Ascending aorta (tissue), 2 donors: ENCODE measurements at places on chromosomes 12 and 14. TPM values are rescaled to one million over a fixed set of nuclear protein-coding genes. Genes with fewer than 3 reads are reported as not detected.

The GPR132 gene
- not detected for total RNA-seq

The CPSF6 gene
- 29.2 TPM for total RNA-seq

The HOXC9 gene
- total RNA-seq, result 1.2 TPM

The SLC8B1 gene
- total RNA-seq, result 114 TPM

The SMIM10L1 gene
- 8.0 TPM for total RNA-seq

The DPF3 gene
- total RNA-seq, result 0.11 TPM
